Progenitor cell of endocrine pancreas (in vitro differentiated cells): ENCODE measurements at places on chromosomes 16 and 17. TPM values are rescaled to one million over a fixed set of nuclear protein-coding genes. Genes with fewer than 3 reads are reported as not detected.

The TMEM220 gene
- 3.3 and 4.4 TPM in 2 replicates for total RNA-seq

The LLGL2 gene
- total RNA-seq: 232 and 235 TPM in 2 replicates

The PABPN1L gene
- total RNA-seq: 0.46 TPM in 1 of 2 replicates, not detected in the other

The SHBG gene
- 5.1 and 5.9 TPM in 2 replicates for total RNA-seq

DNA sequence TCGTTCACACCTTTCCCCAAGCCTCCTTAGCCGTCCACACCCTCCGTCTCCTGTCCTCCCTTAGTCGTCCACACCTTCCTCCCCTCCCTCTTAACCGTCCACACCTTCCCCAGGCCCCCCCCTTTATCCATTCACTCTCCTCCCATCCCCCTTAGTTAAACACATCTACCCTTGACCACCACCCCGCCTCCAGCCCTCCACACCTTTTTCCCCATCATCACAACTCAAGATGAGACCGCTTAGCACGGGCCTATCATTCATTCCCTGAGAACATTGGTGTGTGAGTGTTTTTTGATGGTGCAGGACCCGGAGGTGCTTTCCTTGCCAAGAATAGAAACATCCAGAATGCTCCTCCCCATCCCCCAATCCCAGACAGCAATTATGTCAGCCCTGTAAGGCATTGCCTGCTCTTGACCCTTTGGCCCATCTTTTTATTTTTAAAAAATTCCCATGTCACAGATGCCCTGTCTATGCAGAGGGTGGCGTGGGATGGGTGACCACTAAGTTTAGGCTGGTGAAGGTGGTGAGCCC, 1.4 kb downstream of the TENT4B start:
- no peak for DNase-seq

GRCh38 chr17:11276486-11276885, 35.5 kb downstream of the SHISA6 start:
- DNase-seq: no peak

DNA sequence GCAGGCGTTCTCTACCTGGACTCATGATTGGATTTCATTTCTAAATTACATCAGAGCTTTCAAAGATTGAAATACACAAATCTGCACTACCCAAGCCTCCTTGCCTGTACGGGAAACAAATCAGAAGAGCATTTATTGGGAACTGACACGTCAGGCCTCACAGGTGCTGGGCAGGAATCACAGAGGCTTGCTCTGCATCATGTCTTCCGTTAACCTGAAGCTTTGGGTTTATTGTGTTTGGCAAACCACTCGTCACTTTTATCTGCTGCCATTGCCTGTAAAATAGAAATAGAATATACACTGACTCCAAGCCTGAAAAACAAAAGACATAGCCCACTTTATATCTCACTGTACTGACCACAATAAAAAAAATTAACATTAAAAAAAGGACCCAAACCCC, 7.9 kb upstream of the GEMIN4 start:
- no peak for DNase-seq

DNA sequence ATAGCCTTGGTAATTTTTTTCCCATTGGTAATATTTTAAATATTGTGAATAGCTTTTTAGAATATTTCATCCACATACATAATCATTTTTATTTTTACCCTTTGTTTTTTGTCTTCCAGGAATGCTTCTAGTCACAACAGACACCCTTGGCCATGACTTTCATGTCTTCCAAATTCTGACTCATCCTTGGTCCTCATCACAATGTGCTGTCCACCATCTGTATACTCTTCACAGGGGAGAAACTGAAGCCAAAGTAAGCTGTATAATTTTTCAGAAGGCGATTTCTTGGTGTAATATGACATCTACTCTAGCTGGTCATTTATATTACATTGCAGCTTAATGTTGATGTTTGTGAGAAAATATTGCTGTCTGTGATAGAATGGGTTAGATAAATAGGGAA, 269.4 kb downstream of the BCAS3 start:
- no peak for DNase-seq

DNA sequence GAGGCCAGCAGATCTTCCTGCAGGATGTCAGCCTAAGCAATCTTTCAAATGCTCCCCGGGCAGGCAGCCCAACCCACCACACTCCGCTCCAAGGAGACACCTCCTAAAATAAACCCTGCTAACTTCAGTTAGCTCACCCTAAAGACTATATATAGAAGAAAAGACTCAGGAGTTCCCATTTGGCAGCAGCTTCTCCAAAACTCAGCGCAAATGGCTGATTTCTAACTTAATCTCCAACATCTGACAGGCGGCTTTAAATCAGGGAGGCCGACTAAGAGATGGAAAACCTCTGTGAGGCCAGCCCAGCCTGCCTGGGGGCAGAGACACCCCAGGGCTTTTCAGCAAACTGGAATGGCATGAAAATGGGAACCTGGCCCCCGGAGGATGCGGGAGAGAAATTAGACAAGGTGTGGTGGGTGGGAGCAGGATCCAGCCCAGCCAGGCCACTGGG, 91.6 kb downstream of the XYLT1 start:
- DNase-seq: no peak

GRCh38 chr17:69268543-69269014, 40.0 kb upstream of the ABCA10 start:
- no peak for DNase-seq

DNA sequence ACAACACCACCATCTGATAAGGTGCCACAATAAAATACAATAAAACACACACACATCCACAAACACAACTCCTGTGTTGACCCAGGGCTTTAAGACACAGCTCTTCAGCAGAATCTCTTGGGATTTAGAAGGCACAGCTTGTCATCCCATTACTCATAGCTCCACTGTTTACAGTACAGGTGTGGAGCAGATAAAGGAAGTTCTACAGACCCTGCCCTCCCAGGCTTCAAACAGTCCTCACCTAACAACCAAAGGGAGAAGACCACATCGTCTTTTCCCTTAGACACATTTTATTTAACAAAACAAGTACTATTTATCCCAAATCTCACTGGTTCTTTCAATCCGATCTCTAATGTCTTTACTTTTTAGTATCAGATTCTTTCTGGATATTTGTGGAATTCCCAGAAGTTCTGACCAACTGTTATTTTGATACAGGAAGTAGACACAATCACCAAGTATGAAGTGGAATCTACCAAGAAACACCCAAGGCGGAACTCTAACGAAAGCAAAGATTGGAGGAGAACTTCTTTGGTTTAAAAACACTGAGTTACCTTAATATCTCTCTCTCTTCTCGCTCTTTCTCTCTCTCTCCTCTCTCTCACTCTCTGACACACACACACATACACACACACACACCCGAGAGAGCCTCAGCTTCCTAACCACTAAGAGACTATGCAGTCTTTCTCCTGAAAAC, 46.1 kb downstream of the CYTH1 start:
- DNase-seq: no peak

DNA sequence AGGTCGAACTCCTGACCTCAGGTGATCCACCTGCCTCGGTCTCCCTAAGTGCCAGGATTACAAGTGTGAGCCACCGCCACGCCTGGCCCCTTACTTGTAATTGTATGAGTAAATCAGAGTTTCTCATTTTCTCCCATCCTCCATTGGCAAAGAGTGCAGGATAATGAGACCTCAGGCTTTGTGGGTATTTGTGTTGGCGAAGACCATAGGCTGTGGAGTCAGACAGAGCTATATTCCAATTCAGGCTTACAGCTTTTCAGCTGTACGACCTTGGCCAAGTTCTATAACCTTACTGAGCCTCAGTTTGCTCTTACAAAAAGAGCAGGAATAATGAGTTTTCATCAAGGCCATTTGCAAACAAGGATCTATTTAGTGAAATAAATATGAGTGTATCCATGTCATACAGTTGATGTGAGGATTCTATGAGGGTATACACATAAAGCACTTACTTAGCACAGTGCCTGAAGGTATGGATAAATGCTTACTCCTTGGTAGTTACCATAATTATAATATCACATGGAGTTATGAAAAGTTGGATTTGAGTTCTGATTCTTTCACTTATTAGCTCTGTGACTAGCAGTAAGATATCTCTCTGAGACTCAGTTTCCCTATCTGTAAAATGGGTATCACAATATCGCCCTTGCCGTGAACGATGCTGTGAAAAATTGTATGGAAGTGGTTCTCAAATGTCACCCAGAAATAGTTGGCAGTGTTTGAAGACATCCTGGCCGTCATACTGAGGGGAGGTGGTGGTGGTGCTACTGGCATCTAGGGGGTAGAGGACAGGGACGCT, 25.6 kb upstream of the CPPED1 start:
- DNase-seq: no peak

- no peak for DNase-seq
Measured at GRCh38 chr17:50279181-50279526, 4.9 kb downstream of the TMEM92 start.

DNA sequence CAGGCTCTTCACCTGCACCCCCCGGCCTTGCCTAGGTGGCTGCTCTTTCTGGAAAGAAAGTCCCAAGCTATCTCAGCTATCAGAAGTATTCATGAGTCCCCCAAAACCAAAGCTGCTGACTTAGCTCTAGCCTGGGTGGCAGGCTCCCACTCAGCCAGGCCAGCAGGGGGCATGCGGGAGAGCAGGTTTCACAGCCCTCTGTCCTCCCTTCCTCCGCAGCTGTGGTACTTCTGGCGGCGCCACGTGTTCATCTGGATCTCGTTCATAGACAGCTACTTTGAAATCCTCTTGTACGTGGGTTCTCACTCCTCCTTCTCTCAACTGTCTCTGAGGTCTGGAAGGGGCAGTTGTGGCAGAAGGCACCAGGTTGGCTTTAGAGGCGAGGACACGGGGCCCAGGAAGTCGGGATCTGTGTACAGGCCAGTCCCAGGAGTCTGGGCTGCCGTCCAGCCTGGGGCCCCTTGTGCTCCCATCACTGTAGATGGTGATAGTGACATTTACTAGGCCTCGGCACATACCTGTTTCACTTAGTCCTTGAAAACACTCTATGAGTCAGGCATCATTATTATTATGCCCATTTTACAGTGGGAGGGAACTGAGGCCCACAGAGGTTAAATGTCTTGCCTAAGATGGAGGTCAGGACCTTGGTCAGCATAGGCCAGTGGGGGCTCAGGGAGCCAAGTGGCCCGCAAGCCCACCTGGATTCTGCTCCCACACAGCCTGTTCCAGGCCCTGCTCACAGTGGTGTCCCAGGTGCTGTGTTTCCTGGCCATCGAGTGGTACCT, 12.9 kb downstream of the TRPV2 start:
- DNase-seq: peak; percentile 43

GRCh38 chr16:11093572-11094074, 149.3 kb downstream of the CLEC16A start:
- DNase-seq: no peak

- DNase-seq: no peak
Measured at GRCh38 chr17:28240688-28241340, 78.2 kb upstream of the TMEM97 start.

DNA sequence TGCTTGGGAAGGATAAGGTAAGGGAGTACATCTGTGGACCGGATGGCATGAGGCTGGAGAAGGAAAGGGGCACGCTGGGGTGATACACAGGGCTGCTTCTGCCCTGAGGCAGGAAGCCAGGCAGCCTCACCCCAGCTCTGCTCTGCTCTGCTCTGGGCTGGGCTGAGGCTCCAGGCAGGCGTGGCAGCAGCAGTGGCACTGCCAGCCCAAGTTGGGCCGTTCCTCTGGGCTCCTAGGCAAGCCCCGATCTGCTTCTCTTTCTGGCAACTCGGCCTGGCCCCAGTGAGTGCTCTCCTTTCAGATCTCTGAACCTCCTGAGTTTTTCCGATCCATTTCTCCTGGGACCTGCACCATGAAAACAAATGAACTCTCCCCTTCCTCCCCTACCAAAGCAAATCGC, 44.9 kb downstream of the VAC14 start:
- DNase-seq: no peak

DNA sequence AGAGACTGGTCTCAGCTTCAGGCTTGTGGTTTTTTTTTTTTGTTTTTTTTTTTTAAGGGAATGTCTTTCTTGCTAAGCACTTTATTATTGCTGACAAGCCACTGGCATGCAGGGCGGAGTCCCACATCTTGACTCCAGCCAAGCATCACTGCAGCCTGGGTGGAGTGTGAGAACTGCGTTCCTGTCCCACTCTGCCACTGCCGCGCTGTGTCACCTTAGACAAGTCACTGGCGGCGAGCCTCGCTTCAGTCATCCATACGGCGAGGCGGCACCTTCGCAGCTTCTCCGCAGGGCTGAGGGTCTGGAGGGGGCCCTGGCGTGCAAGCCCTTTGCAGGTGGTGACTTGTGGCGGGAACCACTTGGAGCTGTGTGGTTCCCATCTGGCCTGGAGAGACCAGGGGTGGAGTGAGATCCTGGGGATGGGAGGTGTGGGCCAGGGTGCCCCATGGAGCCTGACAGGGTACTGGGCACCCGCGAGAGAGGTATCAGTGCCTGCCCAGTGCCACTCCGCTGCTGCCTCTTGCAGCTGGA, 99.1 kb upstream of the CIBAR2 start:
- DNase-seq: no peak

DNA sequence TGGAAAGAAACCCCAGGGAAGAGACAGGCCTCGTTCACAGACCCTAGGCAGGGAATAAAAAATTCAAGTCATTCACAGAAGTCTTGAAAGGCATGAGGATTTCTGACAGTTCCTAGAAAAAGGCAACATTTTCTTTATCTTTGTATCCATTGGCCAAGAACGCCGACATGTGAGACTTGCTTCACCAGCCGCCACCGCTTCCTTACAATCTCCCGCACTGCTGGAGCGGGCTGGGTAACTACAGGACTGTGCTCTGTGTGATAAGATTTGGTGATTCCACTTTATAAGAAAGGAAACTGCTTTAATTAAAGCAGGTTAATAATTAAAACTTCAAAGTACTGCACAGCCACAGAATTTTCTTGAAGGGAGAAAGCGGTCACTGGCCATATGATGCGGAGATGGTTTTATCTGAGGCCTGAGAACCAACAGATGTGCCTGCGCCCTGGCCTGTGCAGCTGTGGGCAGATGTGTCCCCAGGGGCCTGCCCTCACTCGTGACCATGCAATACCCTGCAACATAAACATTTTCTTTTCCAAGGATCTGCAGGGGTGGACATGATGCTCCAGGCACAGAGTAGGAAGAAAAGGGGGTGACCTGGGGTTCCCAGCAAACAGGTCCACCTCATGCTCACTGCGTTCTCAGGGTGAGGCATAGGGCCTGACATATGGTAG, 13.0 kb upstream of the LGALS3BP start:
- DNase-seq: no peak
